Daoy (cell line): ENCODE measurements at places on chromosomes 11 and 22. TPM values are rescaled to one million over a fixed set of nuclear protein-coding genes. Genes with fewer than 3 reads are reported as not detected.

Gene SLC22A9
- total RNA-seq: not detected in 2 replicates

Gene SGSM1
- 0.12 TPM in 1 of 2 replicates, not detected in the other for total RNA-seq

Gene SCO2
- 9.4 and 11.5 TPM in 2 replicates for total RNA-seq

Gene MPZL3
- 5.0 and 7.1 TPM in 2 replicates for total RNA-seq

Gene C11orf42
- not detected in 2 replicates for total RNA-seq

Gene AMOTL1
- 14.9 and 16.2 TPM in 2 replicates for total RNA-seq

Gene MMP27
- total RNA-seq: not detected in 2 replicates

Gene SERGEF
- 12.7 and 31.7 TPM in 2 replicates for total RNA-seq

Gene IGF2
- total RNA-seq: 0.29 and 0.45 TPM in 2 replicates
